Umbilical cord (tissue), 2 donors: ENCODE measurements at places on chromosomes 6 and 20. TPM values are rescaled to one million over a fixed set of nuclear protein-coding genes. Genes with fewer than 3 reads are reported as not detected.

DNA sequence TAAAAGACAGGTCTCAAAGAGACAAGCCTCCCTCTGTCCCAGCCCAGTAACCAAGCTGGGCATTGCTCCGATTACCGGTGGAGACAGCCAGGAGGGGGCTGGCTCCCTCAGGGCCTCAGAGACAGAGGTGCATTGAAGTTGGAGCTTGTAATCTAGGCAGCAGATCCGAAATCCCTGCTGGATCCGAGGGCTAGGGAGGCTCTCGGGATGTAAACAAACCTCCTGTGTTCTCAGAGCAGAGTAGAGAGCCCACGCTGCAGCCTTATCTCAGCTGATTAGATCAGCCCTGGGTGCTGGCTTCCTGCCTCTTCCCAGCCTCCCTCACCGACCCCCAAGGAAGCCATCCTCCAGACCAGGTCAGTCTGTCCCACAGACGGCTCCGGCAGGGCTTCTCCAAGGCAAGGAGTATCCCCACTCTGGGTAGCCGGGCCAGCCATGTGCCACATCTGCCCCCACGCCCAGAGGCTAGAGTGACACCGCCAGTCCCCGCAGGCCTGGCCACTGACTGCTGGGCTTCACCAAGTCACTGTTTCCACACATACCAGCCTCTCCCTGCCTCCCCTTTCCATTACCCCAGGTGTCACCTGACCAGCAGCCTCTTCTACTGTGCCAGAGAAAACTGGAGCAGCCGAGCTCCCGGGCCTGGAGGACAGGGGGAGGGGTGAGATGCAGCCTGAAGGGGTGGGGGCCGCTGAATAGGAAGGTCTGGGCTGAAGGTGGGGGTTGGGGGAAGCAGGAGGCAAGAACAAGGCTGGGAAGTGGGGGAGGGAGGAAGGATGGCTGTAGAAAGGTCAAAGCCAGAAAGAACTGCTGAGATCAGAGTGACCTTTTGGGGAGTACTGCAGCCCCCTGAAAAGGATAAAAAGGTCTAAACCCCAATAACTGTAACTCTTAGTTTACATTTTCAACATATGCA lies 6.0 kb downstream of the SDC4 start:
- peak; percentile 75 for DNase-seq

- no peak for DNase-seq
These were observed 193.9 kb upstream of the KCNG1 start for GRCh38 chr20:51216850-51217249.

DNA sequence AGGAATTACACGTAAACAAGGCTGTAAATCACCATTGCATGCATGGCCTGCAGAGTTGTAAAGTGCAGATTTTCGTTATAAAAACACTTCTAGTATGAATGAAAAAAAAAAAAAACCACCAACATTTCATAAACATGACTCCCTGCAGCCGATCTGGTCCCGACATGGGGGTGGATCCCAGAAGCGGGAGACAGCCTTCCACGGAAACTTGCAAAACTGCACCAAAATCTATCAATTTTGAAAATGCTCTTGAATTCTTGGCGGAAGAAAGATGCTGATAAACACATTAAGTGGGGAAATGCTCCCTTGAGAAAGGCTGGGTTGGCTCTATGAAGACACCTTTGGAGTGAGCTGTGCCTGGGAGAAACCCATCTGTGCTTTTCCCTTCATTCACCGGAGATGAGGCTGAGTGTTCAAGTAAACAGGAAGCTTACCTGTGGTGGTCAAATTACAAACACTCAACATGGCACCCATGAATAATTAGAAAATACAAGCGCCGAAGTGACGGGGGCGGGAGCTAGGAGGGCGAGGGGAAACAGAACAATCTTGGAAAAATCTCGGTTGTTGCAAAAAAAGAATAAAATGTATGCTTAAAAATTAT lies 845 bp upstream of the ANKRD60 start:
- no peak for DNase-seq

GRCh38 chr20:4813863-4814695 lies 92.4 kb downstream of the PRND start:
- no peak for DNase-seq

DNA sequence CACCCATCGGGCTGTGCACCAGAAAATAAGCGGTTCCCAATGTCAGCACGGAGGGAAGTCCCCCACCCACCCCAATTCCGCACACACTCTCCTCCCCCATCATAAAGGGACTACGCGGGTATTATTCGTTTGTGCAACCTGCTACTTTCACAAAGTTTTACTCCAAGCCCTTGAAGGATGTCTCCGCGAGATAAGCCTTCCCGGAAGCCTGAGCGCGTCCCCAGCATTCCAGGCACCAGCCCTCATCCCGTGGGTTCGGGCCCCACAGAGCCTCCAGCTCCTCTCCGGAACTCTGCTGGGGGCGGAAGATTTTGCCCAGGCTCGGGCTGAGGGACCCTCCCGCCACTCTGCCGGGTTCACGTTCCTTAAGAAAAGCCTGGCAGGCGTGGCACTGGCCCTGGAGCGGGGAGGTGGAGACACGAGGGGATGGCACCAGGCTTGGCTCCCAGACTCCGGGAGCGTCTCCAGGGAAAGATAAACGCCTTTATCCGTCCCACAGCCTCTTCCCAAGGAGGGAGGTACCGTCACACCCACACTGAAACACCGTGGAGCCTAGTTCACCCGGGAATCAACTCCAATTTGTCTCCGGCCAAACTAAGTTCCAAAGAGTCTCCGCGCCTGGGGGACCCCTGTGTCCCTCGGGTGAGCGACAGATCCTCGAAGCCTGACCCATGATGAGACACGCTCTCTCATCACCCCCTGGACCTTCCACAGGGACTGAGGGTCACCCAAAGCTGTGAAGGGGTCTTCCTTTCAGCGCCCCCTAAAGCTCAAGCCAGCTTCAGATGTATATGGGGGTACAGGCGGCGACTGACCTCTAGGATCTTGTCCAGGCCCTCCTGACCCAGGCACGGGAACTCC lies 934 bp downstream of the KCNK5 start:
- no peak for DNase-seq

Gene NHLRC1
- total RNA-seq: 5.5 TPM
